Thyroid gland (tissue), 4 donors: ENCODE measurements at places on chromosomes 7 and 10. TPM values are rescaled to one million over a fixed set of nuclear protein-coding genes. Genes with fewer than 3 reads are reported as not detected.

AP1S1 gene
- 59.6 TPM for total RNA-seq

MMRN2 gene
- total RNA-seq, result 23.0 TPM

OR2A1 gene
- not detected for total RNA-seq

GRCh38 chr10:48800007-48800675 is 115.5 kb downstream of the WDFY4 start:
- H3K4me3 ChIP-seq, result no peak overlapping the region
- H3K36me3 ChIP-seq, result no peaks in the 10 kb centered on the region
- H3K27me3 ChIP-seq, result no peaks in the 10 kb centered on the region
- peaks cover 9% of the 10 kb centered on the region for H3K4me1 ChIP-seq
- no peak overlapping the region for H3K27ac ChIP-seq

GRCh38 chr10:14468023-14468441 is 137.3 kb upstream of the FRMD4A start:
- peaks cover 5% of the 10 kb centered on the region for H3K4me1 ChIP-seq
- no peak overlapping the region for H3K4me3 ChIP-seq
- no peak overlapping the region for H3K27ac ChIP-seq

- peak; percentile 3 for DNase-seq
- no peak overlapping the region for H3K27ac ChIP-seq
- no peaks in the 10 kb centered on the region for H3K36me3 ChIP-seq
Observed at GRCh38 chr10:20598590-20598989, 298.5 kb downstream of the NEBL start.

MALRD1 gene
- 4.5 TPM for total RNA-seq

ZNF425 gene
- 12.8 TPM for total RNA-seq

TRAPPC14 gene
- 12.2 TPM for total RNA-seq

KBTBD2 gene
- total RNA-seq, result 36.7 TPM

SPDYE5 gene
- not detected for total RNA-seq
